ENCODE measurements at places on chromosomes 7 and 10.

DNA sequence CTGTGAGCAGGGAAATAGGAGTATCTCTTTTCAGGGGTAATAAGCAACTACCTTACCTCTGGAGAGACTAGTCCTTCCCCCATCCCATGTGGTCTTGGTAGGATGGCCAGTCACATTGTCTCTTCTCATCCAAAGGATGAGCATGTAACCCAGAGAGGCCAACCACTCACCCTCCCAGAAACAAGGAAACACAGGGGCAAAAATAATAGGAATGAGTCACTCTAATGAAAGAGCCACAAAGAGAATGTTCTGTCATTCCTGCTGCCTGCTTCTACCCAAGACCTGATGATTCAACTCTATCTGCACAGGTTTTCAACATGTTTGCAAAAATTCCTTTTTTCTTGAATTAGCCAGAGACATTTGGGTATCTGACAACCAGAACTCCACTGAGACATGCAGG is 99.3 kb upstream of the NFE2L3 start:
- DNase-seq: no peak

- no peak for DNase-seq
Measured at GRCh38 chr7:105097619-105098018, 83.6 kb downstream of the KMT2E start.

DNA sequence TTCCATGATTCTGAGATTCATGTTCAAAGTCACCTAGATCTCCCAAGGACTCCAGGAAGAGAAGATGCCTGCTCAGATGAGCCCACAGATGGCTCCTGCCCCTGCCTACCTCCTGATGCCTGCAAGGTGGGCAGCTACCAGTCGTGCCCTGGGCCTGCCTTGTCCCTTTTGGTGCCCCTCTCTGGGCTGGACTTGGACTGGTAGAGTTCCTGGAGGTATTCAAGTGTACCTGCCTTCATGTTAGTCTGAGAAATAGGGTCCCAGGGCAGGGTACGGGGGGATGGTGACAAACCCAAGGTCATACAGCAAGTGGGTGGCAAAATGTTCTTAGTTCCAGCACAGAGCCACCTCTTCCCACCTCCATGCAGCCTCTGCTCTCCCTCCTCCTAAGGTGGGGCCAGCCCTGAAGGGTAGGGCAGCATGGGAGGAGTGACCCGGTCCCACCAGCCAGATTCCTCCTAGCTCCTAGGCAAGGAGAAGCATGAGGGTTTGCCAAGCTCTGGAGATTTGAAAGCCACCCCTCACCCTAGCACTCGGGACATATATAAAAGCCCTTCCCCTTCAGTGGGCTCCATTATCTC is 80.8 kb upstream of the UNC5B start:
- DNase-seq: no peak

DNA sequence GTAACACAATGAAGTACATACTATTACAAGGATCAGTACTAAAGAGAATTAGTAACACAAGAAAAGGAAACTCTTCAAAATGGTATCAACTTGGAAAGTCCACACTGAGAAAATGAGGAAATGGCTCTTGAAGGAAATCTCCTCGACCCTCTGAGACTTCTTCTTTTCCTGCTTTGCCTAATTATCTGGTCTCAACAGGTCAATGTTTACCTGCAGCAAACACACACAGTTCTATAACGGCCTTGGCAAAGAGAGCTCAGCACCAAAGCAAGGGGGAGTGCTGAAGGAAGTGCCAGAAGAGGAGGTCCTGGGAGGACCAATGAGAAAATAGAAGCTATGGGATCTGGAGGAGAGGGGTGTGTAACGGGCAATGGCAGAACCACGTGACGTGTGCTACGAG is 21.9 kb downstream of the CHCHD3 start:
- DNase-seq: no peak

DNA sequence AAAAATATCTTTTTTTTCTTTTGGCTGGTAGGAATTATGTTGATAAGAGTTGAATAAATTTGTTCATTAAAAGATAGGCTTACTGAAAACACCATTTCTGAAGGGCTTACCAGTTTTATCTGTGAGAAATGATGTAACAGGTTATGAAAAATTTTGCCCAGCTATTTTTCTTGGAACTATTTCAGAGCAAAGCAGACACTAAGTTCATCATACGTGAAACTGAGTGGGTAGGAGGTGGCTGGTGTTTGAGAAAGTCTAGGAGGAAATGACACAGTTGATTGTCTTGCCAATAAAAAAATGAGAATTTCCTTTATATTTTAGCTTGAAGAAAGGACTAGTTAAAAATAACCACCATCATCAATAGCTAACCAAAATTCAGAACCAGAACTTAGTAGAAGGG is 6.2 kb upstream of the MRC1 start:
- no peak for DNase-seq

GRCh38 chr7:128869944-128870285 is 7.3 kb downstream of the ATP6V1F start:
- DNase-seq: no peak

GRCh38 chr10:117259279-117259678 is 18.4 kb downstream of the SLC18A2 start:
- DNase-seq: no peak

DNA sequence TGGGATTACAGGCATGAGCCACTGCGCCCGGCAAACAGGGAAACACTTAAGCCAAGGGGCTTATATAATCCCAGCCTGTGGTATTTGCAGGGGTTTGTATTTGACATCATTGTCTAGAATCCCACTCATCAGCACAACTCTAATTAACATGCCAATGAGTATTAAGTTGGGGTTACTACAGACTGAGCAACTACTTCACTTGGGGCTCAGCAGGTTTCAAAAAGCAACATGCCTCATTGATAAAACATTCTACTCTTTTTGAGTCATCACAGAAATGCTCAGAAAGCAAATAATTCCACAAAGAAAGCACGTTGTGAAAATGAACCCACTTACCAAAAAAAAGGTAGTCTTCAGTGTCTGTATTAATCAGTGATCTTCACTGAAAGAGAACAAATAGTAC is 236.9 kb upstream of the CELF2 start:
- no peak for DNase-seq

- DNase-seq: no peak
Measured at GRCh38 chr10:59382831-59383295, 20.5 kb upstream of the FAM13C start.

DNA sequence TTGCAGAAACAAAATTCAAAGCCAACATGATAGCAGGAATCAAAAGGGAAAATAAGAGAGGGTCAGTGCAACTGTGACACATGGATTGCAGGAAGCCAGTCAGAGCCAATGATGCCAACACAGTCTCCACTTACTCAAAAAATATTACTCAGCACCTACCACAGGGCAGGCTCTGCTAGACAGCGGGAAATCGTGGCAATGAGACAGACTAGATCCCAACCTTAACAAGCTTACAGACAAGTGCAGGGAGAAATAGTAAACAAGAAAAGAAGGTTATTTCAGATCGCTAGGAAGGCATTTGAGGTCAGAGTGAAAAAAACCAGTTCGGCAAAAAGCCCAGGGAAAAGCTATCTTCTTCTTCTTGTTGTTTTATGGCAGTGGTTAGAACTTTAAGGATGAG is 45.2 kb upstream of the NPFFR1 start:
- DNase-seq: no peak

- DNase-seq: no peak
Measured at GRCh38 chr7:84455788-84456187, 261.2 kb upstream of the SEMA3A start.

DNA sequence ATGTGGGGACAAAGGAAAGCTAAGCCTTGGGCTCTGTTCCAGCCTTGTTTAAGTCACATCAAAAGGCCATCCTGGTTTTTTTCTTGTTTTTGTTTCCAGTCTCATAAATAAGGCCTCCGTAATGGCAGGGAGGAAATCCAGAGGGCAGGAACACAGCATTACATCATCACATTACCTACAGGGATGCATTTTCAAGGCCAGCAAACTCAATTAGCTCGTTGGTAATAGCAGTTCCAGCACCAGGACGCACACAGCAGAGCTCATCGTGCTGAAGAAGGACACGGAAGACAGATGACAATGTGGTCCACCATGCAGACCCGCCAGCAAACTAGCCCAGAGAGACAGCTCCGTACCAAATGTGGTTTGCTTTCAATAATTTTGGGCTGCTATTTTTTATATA is 1209.2 kb downstream of the TYW1 start:
- no peak for DNase-seq

DNA sequence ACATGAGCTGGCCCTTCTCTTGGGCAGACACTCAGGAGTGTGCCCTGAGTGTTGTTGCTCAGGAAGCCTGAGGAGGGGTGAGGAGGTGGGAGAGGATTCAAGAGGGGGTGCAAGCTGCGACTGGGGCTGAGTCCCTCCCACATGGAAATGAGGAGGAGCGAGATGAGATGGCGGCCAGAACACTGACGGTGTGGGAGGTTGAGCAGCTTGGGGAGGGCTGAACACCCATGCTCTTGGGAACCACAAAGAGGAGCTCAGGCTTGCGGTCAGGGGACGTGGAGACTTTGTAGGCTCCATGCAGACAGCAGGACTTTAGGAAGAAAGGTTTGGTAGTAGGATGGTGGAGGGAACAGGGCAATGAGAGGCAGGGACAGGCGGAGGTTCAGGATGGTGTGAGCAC is 163.2 kb upstream of the SHH start:
- DNase-seq: no peak

DNA sequence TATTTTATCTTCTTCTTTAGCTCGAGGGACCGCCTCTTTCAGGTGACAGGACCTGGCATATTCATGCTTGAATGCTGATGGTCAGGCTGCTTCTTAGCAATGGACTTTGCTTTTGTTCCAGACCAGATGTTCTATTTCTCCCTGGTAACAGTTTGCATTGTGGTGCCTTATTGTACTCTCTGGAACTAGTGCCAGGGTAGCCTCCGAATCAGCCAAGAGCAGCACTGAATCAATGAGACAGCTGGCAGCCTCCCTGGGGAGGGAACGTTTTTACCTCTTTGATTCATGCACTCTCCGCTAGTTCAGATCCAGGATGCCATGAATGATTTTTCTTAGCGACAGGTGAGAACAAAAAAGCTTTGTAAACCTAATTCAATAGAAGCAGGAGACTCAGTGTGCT is 54.1 kb upstream of the NXPH1 start:
- DNase-seq: no peak

DNA sequence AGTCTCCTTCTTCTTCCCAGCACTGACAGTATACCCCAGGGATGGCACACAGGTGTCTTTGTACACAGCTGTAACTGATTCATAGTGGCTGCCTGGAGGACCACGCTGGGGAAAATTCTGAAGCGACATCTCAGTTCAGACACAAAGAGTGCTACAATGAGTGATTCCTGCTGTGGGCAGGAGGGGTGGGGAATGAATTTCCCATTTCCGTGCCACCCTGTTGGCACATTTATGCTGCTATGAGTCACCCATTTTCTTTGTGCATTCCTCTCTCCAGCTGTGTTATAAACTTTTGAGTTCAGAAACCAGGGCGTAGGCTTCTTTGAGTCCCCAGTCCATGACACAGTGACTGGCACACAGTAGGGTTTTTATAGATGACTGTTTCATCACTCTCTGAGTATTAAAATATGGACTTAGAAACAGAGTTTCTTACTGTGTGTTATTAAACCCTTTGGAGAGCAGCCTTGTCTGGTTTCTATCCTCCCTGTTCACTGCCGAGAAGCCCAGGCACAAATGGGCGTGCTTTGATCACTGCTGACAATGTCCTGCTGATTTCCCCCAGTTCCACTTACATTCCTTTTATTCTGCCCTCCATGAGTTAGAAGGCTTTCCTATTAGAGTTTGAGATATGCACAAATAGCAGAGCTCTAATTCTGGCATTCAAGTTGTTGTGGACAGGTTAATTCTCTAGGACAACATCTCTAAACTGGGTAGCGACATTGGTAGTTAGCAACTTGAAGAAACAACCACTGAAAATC is 24.0 kb upstream of the NPS start:
- DNase-seq: no peak

DNA sequence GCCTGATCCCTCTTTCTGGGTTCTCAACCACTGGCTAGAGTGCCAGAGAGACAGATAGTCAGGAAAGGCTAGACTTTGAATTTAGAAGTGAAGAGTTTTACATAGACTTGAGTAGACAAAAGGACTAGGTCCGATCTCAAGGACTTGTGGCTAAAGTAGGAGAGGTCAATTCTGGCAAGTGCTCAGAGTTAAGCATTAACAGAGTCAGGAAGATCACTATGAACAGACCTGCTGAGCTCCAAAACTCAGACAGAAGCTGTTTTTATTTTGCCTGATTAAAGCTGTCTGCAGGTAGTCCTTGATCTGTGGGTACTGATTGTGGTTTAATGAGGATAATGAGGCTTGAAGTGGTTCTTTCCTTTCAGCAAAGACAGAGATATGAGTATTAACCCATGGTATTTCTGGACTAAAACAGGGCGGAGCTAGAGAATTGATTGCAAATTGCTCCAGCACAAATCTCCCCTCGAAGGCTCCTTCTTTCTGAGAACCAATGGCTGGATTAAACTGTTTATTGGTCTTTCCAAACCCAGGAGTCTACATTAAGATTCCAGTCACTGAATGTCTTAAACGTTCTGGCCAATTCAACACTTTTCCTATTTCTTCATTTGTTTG is 423.2 kb downstream of the IPMK start:
- no peak for DNase-seq

DNA sequence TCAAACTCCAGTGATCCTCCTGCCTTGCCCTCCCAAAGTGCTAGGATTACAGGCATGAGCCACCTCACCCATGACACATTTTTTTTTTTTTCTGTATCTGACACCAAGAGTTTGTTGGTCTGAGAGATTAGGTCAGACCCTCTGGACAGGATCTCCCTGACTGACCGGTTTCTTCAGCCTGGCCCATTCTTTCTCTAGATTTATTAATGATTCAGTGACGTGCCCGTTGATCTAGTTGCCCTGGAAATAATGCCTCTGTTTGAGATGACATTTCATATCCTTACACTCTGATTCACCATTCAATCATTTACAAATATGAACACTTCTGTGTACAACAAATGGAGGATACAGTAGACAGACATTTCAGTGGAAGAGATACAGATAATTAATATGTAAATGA is 1.4 kb upstream of the ZNF212 start:
- no peak for DNase-seq

DNA sequence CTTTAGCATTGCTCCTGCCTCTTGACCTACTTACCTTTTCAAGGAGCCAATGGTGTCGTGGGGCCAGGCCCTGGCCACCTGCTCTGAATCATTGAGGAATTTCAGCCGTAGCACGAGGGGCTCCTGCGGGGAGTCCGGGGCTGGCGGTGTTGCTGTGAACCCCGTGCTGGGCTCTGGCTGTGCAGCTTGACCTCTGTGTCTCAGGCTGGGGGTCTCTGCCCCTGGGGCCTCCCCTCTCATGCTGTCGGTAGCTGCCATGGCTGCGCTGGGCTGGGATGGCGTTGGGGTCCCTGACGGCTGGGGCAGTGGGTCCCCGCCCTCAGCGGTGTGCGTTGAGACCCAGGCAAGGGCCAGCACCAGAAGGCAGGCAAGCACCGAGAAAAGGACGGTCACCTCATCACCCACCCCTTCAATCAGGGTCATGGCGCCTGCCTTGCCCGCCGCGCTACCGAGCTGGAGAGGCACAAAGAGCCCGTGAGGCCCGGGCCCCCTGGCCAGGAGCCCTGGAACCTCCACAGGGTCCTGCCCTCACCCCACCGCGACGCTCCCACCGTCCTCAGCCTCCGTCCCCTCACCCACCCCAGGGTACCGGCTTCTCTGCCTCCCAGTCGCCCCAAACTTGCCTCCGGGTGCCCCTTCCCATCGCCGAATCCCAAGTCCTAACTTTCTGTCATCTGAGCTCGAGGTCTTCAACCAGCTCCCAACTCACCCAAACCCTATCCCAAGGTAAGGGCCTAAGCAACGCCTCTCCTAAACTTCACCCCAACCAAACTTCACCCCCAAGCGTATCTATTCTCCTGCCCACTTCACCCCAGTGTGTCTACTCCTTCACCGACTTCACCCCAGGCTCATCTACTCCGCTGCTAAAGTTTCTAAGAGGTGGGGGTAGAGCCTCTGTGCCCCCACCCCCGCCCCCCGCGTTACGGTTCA is 887 bp downstream of the TMUB1 start:
- DNase-seq: no peak
